ENCODE measurements at places on chromosomes 11 and 22.

DNA sequence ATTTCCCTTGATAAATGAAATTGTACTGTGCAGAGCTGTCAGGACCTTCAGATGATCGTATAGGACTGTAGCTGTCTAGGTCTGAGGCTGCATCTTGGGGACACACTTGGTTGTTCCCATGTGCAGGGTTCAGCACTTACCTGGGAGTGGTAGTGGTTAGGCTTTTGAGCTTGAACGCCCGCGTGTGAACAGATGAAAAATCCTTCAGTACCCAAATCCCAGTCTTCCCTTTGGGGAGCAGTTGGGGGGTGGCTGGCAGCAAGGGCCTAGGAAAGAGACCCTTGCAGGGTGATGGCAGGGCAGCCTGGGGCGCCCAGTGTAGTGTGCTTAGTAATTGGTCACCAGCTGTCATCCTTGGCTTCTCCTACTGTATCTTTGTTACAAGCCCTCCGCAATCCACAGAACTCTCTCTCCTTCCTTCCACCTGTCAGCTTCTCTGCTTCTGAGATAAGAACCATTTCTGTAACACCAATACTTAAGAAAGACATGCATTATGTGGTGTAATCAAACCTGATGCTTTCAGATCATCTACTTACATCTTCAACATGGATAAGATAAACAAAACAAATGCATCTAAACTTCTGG, 64.6 kb downstream of the MORC2 start:
- no peak for DNase-seq

DNA sequence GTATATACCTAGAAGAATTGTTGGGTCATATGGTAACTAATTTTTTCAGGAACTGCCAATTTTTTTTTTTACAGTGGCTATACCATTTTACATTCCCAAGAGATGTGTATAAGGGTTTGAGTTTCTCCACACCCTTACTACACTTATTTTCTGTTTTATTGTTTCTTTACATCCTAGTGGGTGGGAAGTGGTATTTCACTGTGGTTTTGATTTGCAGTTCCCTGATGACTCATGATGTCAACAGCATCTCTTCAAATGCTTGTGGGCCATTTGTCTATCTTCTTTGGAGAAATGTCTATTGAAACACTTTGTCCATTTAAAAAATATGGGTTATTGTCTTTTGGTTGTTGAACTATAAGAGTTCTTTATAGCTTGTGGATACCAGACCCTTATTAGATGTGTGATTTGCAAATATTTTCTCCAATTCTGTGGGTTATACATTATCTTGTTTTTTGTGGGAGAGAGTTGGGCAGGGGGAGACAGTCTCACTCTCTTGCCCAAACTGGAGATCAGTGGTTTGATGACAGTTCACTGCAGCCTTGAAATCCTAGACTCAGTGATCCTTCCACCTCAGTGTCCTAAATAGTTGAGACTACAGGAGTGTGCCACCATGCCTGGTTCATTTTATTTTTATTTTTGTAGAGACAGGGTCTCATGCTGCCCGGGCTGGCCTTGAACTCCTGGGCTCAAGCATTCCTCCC, 30.3 kb upstream of the PISD start:
- DNase-seq = no peak

DNA sequence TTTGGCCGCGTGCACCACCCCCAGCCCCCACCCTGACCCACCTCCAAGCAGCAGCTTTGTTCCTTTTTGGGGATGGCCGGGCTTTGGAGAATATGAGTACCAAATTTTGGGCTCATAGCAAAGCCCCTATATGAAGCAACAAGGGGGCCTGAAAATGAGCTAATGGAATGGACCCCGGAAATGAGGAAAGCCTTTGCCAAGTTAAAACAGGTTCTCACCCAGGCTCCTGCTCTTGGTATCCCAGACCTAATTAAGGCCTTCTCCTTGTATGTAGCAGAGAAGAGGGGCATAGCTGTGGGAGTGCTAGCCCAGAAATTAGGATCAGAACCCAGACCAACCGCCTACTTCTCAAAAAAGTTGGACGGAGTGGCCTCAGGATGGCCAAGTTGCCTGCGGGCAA, 87.0 kb downstream of the PIWIL4 start:
- DNase-seq = peak; percentile 31

DNA sequence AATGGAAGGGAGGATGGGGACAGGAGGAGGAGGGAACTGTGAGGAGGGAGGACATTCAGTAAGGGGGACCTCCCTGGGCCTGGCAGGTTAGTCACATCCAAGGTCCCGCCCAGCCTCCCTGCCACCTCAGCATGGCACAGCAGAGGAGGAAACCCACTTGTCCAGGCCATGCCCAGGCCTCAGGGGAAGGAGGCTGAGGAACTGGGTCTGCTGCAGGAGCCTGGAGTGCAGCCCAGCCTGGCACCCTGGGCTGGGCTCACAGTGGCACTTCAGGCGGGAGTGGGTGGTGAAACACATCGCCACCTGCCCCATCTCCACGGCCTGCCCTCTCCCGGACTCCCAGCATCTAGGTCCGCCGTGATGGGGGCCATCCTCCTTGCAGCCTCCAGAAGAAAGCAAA, 17.2 kb upstream of the KLHL35 start:
- no peak for DNase-seq

GRCh38 chr22:46537225-46537945, at the start of gene CELSR1:
CELSR1 (minus strand) TSS chr22:46537620; CDS start chr22:46537170, 450 bp downstream.
- DNase-seq = peak; percentile 61

GRCh38 chr11:33390944-33391892, 134.0 kb downstream of the HIPK3 start:
- DNase-seq = no peak

- peak; percentile 72 for DNase-seq
Observed at GRCh38 chr11:64765291-64765850, 5.6 kb upstream of the PYGM start.

- DNase-seq = no peak
Observed at GRCh38 chr11:75919525-75919924, 104.5 kb downstream of the UVRAG start.

GRCh38 chr11:13364388-13364787, 86.8 kb downstream of the BMAL1 start:
- DNase-seq = no peak

DNA sequence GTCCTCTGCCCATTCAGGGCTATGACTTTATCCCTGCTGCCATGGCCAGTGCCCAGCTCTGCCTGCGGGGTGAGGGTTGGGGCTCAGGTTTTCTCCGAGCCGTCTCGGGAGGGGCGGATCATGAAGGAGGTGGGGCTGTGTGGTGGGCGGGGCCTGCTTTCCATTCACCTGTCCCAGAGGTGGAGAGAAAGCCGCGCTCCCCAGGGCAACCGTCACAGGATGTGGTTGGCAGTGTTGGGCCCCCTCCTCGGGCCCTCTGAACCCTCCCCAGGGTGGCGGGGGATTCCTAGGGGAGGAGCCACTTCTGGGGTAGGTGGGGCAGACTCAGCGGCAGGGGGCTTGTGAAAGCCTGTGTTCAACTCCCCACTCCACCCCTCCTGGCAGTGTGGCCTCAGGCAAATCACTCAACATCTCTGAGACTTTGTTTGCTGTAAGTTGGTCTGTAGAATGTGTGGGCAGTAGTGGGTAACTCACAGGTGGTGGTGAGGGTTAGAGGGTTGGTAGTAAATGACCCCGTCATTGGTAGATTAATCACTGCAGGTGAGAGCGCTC, 50.3 kb downstream of the CD6 start:
- DNase-seq = peak; percentile 88

DNA sequence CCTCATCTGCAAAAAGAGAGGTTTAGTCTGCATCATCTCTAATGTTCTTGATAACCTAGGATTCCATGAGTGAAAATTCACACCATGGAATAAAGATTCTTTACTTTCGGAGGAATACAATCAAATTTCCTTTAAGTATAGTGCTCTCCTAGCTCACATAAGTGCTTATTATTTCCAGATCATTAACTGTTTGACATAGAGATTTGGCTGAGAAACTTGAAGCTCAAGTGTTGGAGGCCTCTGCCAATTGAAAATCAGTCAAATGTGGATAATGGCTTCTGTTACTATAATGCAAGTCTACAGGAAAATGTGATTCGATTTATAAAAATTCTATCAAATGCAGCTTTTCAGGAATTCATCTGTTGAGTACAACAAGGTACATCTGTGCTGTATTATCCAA, 144.6 kb downstream of the KIF18A start:
- DNase-seq = no peak

DNA sequence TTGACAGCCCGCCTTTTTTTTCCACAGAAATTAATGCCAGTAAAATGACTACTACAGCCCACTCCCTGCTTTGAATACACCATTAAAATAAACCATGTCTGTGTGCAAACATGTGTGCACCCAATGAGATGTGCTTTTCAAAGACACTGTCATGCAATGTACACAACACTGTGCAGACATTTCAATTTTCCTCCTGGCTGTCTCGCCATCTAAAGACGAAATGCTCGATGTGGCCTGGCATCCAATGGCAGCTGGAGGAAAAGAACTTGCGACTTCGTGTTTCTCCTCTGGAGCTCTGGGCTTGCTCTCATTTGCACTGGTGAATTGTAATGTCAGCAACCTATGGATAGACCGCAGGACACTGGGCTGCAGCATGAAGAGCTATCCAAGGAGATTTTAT, 147.0 kb upstream of the NAV2 start:
- no peak for DNase-seq

- DNase-seq = no peak
Observed at GRCh38 chr22:45465633-45466032, 37.0 kb upstream of the FBLN1 start.

GRCh38 chr11:116602637-116602942, 170.2 kb downstream of the BUD13 start:
- DNase-seq = no peak

Data from H9 (cell line).